A549 treated with DMSO at 1 μM for 4 hours (cell line): ENCODE measurements at places on chromosomes 5 and 9. TPM values are rescaled to one million over a fixed set of nuclear protein-coding genes. Genes with fewer than 3 reads are reported as not detected.

SERF1B gene
- total RNA-seq = 70.6 to 86.4 TPM (median 74.2 TPM) in 5 replicates

TSSK1B gene
- not detected in 5 replicates for total RNA-seq

LMNB1 gene
- total RNA-seq = 58.3 to 72.8 TPM (median 71.5 TPM) in 5 replicates

GRM6 gene
- total RNA-seq = not detected in 5 replicates

ACTBL2 gene
- 0.02 to 0.09 TPM (median 0.06 TPM) in 5 replicates for total RNA-seq

SSBP2 gene
- 7.5 to 9.6 TPM (median 8.7 TPM) in 5 replicates for total RNA-seq

FST gene
- 10.5 to 15.6 TPM (median 12.1 TPM) in 5 replicates for total RNA-seq

SPINK13 gene
- total RNA-seq = not detected in 5 replicates

CEP120 gene
- 10.5 to 14.2 TPM (median 11.1 TPM) in 5 replicates for total RNA-seq

LECT2 gene
- total RNA-seq = not detected in 5 replicates
